Endothelial cell of coronary artery (primary cell): ENCODE measurements at places on chromosomes 16 and 17. TPM values are rescaled to one million over a fixed set of nuclear protein-coding genes. Genes with fewer than 3 reads are reported as not detected.

The APOH gene
- not detected in 2 replicates for total RNA-seq

The CDH11 gene
- 91.9 and 246 TPM in 2 replicates for total RNA-seq

The IRX3 gene
- 1.2 TPM in 1 of 2 replicates, not detected in the other for total RNA-seq

The ELMO3 gene
- 0.72 and 1.2 TPM in 2 replicates for total RNA-seq

The C16orf92 gene
- not detected in 2 replicates for total RNA-seq

The CCDC200 gene
- total RNA-seq = not detected in 2 replicates

The NPW gene
- 0.18 and 0.38 TPM in 2 replicates for total RNA-seq

The SPAG9 gene
- total RNA-seq = 77.7 and 106 TPM in 2 replicates

The ZPBP2 gene
- total RNA-seq = not detected in 2 replicates

The KIF2B gene
- total RNA-seq = not detected in 2 replicates

The SYCE1L gene
- 2.7 and 4.1 TPM in 2 replicates for total RNA-seq

The SLC25A11 gene
- 53.0 and 53.2 TPM in 2 replicates for total RNA-seq

The SLC4A1 gene
- not detected in 2 replicates for total RNA-seq

The TBC1D3C gene
- total RNA-seq = 0.38 TPM in 1 of 2 replicates, not detected in the other

The PDE6G gene
- 0.38 and 0.45 TPM in 2 replicates for total RNA-seq

The SERPINF2 gene
- 0.09 TPM in 1 of 2 replicates, not detected in the other for total RNA-seq

The UMOD gene
- not detected in 2 replicates for total RNA-seq

The HS3ST6 gene
- total RNA-seq = not detected in 2 replicates
